ENCODE measurements at places on chromosomes 7 and 10.

- DNase-seq = no peak
Measured at GRCh38 chr10:73911553-73912004, 647 bp downstream of the PLAU start.

DNA sequence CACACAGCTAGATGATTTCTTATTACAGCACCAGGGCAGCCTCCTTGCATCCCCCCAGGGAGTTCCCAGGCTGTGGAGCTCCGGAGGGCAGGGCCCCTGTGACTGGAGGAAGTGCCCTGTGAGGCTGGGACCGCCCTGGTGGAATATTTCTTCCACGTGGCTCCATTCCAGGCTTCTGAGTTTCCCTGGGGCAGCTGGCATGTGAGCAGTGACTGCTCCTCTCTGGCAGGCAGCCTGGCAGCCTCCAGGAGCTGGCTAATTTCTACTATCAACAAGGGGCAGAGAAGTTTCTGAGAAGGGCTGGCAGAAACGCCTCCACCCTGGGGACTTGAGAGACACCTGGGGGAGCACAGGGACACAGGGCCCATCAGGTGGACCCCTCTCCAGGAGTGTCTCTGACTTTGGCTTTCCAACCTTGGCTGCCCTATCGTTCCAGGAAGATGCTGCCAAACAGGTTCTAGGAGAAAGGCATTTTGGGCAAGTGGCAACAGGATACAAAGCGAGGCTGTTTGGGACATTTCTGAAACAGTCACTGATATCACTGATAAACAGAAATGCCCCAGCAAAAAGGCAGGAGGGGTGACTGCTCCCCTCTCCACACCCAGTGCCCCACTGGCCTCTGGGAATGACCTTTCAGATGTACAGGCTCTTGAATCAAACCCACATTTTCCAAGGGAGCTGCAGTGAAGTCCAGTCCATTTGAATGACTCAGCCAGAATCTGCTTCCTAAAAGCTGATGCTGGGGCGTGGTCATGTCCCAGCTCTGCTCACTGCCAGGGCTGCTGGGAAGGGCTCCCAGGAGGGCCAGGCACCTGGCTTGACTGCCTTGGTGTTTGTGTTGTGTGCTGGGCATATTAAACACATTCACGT lies 16.1 kb downstream of the MYOF start:
- no peak for DNase-seq

DNA sequence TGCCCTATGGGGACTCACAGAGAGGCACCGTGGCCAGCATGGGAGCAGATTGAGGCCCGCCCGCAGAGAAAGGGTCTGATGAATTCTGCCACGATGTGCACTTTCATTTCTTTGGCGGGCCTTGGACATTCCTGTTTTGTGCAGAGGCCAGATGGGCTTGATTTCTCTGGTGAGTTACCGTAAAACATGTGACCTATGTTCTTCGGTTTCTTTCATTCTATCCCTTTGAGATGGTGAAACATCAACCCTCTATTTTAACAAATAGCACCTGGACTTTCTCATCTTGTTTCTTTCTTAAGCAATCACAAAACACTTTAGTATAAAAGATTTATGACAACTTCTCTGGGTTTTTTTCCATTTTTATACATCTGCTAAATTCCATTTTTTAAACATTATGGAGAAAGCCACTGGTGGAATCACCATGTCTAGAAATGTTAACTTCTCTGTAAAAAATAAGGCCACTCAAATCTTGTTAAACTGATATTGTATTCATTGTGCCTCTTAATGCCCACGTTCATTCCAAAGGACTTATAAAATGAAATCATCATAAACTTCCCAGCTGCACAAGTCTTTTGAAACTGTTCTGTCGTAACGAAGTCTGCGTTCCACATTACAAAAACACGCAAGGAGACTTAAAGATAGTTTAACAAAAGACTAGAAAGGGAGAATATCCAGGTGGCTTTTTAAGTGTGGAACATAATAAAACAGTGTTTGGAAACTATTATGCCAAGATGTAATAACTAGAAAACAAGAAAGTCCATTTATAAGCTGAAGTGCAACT lies 21.4 kb upstream of the ODAD2 start:
- no peak for DNase-seq

- no peak for DNase-seq
Measured at GRCh38 chr7:78095549-78095948, 297.0 kb downstream of the PHTF2 start.

Data from NCI-H146 (cell line).